ENCODE measurements at places on chromosomes 5 and 9.

DNA sequence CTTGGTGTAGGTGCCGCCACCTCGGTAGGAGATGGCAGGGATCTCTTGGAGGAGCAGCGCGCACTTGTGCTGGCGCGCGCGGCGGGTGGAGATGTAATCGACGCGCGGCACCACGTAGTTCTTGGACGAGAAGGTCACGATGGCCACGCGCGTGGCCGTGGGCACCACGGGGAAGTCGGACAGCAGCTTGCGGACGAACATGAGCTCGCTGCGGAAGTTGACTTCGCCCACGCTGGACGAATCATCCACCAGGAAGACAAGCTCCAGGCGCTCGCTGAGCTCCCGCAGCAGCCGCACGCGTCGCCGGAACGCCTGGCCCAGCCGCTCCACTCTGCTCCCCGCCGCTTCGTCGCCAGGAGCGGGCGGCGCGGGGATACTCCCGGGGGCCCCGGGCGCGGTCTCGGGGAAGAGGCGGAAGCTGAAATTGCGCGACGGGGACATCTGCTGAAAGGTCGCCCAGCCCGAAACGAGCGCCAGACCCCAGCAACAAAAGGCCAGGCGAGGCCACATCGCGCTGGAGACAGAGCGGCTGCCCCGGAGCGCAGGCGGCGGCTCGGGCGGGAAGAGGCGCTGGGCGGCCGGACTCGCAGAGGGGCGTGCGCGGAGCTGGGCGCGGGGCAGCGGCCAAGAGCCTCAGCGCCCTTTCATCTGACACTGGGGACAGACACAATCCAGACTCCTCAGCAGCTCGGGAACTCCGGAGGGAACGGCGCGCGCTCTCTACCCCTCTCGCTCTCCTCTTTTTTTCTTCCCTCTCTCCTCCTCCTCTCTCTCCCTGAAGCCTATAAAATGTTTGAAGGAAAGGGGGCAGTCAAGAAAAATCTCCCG lies at the start of gene SVEP1:
SVEP1 (minus strand) TSS at position 708 of the 828 bp plus-strand sequence; CDS start at position 510, 198 bp downstream.
- DNase-seq, result peak; percentile 75

GRCh38 chr5:169416583-169417196 lies 115.8 kb upstream of the SLIT3 start:
- peak; percentile 72 for DNase-seq

DNA sequence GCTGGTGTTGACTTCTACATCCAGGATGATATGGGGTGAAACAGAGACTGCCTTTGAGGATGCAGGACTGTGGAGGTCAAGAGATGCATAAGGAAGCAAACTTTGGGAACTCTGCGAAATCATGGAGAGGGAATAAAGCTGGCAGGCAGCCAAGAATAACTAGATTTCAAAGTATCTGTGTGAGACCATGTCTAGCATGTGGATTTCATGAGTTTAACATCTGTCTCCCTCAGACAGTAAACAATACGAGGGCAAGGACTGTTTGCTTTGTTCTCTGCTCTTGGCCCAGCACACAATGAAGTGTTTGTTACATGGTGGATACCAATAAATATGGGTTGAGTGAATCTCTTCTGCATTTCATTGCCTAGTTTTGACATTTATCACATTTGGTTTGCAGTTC lies 71.3 kb downstream of the RASEF start:
- DNase-seq, result no peak

- DNase-seq, result no peak
Measured at GRCh38 chr9:3956081-3956671, 343.7 kb downstream of the GLIS3 start.

- no peak for DNase-seq
Measured at GRCh38 chr5:72842816-72843215, 26.4 kb downstream of the TNPO1 start.

- no peak for DNase-seq
Measured at GRCh38 chr9:69181908-69182353, 7.9 kb downstream of the TJP2 start.

GRCh38 chr5:19175776-19176570 lies 812.0 kb downstream of the CDH18 start:
- DNase-seq, result no peak

DNA sequence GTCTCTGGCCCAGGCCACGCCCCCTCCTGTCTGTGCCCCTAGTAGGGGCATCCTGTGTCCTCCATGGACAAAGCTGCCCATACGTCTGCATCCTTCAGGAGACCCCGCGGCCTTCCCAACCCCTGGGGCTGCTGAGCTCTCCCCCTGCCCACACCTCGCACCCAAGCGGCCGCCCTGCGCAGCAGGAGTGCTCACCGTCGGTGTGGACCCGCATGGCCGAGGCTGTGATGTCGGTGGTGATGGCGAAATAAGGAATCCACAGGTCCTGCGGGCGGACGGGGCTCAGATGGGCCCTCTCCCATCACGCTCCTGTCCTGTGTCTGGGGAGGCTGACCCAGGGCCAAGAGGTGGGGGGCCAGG lies 4.8 kb upstream of the NSMF start:
- DNase-seq, result no peak

- no peak for DNase-seq
Measured at GRCh38 chr5:126484253-126484652, 61.0 kb downstream of the GRAMD2B start.

- no peak for DNase-seq
Measured at GRCh38 chr5:108264533-108264932, 117.4 kb downstream of the FBXL17 start.

GRCh38 chr9:130658893-130659698 lies 5.3 kb upstream of the PRDM12 start:
- peak; percentile 21 for DNase-seq

- no peak for DNase-seq
Measured at GRCh38 chr9:123350590-123351310, 5.2 kb upstream of the CRB2 start.

- peak; percentile 53 for DNase-seq
Measured at GRCh38 chr9:99231711-99232110, 9.6 kb downstream of the SEC61B start.

- DNase-seq, result no peak
Measured at GRCh38 chr9:120378680-120379079, 201.3 kb downstream of the CDK5RAP2 start.

DNA sequence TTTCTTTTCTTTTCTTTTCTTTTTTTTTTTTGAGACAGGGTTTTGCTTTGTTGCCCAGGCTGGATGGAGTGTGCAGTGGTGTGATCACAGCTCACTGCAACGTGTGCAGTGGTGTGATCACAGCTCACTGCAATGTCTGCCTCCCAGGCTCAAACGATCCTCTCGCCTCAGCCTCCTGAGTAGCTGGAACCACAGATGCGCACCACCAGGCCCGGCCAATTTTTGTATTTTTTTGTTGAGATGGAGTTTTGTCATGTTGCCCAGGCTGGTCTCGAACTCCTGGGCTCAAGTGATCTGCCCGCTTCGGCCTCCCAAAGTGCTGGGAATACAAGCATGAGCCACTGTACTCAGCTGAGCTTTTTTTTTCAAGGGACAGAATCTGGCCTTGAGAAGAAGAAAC lies 36.8 kb upstream of the TJP2 start:
- no peak for DNase-seq

DNA sequence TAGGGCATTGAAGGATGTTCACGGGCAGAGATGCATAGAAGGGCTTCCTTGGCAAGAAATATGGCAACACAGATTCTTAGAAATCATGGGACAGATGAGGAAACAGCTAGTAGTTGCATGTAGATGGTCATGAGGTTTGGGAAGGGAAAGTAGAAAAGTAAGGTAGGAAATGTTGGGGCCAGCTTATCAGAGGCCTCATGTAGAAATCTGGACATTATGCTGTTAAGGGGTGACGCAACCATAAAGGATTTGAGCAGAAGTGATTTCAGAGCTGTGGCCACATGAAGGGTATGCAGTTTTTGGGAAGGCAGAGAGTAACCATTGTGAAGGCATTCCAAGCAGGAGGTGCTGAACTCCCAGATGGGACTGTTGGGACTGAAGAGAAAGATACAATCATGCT lies 224.0 kb downstream of the ARHGAP26 start:
- DNase-seq, result no peak

- peak; percentile 34 for DNase-seq
Measured at GRCh38 chr9:126318858-126319257, 7.8 kb upstream of the MVB12B start.

GRCh38 chr5:1916041-1917001 lies 33.6 kb upstream of the IRX4 start:
- no peak for DNase-seq

GRCh38 chr9:8653855-8654254 lies 854.3 kb upstream of the DMAC1 start:
- no peak for DNase-seq

- DNase-seq, result no peak
Measured at GRCh38 chr5:148465381-148466235, 81.8 kb downstream of the FBXO38 start.

GRCh38 chr5:107607671-107608345 lies 62.9 kb downstream of the EFNA5 start:
- DNase-seq, result peak; percentile 23

DNA sequence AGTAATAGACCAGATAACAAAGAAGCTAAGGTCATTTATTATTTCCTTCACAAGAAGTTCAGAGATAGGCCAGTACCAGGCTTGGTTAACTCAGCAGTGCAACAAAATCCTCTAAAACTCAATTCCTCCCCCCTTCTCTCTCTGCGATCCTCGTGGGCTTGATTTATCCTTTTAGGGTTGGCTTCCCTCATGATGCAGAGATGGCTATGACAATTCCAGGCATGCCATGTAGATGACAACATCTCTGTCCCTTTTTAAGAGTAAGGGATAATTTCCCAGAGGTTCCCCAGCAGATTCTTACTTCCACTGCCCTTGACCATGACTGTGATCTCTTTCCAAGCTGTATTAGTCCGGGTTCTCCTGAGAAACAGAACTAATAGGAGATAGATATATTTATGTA lies 28.7 kb upstream of the DAP start:
- no peak for DNase-seq

GRCh38 chr5:5492087-5492933 lies 69.8 kb downstream of the ICE1 start:
- DNase-seq, result peak; percentile 69

DNA sequence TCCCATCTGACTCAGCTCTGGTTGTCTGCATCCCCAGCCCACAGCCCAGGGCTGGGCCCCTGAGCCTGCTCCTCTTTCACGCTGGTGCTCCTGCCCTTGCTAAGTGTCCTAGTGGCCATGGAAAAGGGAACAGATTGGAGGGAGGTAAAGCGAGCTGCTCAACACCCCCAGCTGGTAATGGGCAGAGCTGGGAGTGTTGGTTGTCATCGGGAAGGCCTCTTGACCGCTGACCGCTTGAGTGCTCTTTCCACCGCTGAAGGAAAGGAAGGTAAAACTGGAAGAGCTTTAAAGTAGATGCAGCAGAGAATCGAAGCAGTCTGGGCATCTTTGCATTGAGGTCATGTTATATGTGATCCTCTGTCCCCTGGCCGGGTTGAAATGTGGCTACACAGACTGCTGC lies 60.2 kb downstream of the CRB2 start:
- DNase-seq, result no peak

DNA sequence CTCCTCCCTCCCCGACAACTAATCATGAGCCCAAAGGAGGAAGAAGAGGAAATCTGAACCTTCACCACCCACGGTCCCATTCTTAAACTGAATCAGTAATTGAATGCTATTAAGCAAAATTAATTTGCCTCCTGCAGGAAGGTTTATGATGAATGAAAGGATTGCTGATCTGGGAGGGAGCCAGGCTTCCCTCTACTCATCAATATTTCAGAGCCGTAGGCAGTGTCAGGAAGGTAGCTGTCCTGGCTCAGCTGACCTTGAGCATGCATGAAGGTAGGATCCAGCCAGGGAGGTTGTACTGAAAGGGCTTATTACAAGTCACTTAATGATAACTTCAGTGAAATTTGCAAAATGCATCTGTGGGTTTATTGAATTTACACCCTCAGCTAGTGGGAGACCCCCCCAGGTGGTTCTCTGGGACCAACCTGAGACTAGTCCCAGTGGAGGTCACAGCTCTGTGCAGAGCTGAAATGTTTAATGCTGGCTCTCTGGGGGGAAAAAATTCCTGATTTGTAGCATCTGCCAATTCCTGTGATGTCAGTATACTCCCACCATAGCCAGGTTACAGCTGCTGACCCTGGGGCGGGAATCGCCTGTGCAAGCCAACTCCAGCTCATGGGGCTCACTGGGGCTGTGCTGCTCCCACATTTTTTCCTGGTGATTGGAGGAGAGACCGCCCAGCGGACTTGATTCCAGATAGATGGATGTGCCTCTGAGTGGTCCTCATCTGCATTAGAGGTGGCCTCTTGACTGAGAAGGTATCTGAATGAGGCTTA lies 47.9 kb upstream of the NCS1 start:
- no peak for DNase-seq

- DNase-seq, result no peak
Measured at GRCh38 chr5:143481697-143482531, 78.4 kb upstream of the NR3C1 start.

- no peak for DNase-seq
Measured at GRCh38 chr9:249025-249424, 34.4 kb downstream of the DOCK8 start.

DNA sequence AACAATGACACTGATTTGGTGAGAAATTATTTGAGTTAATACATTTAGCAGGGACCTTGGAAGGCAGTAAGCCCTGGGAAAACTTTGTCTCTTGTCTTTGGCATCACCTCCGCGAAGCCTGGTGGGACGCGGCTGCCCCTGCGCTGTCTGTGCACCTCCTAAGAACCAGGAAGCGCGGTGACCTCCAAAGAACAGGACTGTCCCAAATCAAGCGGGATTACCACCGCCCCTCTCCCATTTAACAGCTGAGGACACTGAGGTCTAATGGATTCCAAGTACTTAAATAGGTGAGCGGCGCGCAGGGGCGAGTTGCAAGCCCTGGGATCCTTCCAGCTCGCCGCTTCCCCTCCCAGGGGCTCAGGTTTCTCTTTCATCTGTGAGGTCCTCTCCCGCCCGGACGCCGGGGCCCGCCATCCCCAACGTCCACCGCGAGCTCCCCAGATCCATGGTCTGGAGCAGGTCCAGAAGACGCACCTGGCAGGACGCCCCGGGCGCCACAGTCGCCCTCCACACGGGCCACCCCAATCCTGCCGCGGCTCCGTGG lies 432 bp downstream of the STARD4 start:
- DNase-seq, result peak; percentile 85

GRCh38 chr5:140033037-140033760 lies 9.9 kb downstream of the NRG2 start:
- no peak for DNase-seq

DNA sequence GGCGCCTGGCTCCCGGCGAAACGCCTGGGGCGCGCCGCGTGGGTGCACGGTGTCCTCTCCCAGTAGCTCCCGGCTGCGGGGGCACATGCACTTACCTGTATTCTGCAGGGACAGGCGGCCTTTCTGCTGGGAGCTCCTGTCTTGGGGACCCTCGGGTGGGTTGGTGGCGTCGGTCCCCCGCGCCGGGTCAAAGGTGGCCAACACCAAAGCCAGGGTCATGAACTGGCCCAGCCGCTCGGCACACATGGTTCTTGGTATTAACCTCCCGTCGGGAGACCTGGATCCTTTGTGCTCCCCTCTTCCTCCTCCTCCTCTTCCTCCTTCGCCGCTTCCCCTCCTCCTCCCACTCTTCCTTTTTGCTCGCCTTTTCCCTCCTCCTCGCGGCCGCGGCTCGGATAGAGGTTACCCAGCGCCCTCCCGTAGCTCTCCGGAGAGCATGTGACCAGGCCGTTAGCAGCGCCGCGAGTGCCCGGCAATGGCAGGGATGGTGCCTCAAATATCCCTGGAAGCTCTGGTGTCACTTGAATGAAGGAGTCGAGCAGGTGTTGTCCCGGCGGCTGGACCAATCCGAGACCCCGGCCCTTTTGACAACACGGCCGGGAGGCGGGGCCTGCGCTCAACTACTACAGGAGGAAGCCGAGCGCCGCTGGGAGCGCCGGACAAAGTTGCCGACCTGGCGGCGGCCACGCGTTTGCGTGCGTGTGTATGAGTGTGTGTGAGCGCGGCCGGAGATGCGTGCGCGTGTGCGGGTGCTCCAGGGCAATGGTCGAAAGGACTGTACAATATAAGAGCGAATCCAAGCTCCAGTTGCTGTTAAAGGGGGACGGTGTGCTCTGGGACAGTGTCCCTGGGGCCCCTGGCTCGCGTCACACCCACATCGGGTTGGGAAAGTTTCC lies at the start of gene STC2:
STC2 (minus strand) TSS at position 467 of the 896 bp plus-strand sequence; CDS start at position 246, 221 bp downstream.
- peak; percentile 98 for DNase-seq

Measured in neural progenitor cell (in vitro differentiated cells).